Stimulated activated CD8-positive, alpha-beta memory T cell treated with anti-CD3 and anti-CD28 coated beads, Interleukin-7, amount 100 ng/mL, for 24 hours (primary cell): ENCODE measurements at places on chromosomes 3 and 15.

GRCh38 chr3:49025793-49026520 lies 3.2 kb downstream of the IMPDH2 start:
- DNase-seq, result no peak

- no peak for DNase-seq
Observed at GRCh38 chr3:155760653-155761052, 15.8 kb upstream of the PLCH1 start.

DNA sequence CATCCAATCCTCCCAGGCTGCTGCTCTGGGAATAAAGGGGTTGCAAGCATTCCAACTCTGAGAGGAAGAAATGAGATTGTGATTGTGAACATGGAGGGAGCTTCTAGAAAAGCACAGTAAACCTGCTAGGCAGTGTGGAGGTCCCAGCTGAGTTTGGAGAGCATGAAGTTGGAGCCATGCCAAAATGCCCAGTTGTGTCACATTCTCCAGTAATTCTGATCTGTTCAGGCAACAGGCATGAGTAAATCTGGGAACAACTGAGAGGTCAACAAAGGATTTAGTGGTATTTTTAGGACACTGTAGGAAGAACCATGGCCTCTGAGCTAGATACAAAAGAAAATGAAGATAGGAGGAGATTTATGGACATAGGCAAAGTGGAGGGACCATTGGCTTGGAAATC lies 74.7 kb downstream of the CYP19A1 start:
- DNase-seq, result no peak

GRCh38 chr3:25775936-25776335 lies 7.3 kb downstream of the NGLY1 start:
- no peak for DNase-seq

DNA sequence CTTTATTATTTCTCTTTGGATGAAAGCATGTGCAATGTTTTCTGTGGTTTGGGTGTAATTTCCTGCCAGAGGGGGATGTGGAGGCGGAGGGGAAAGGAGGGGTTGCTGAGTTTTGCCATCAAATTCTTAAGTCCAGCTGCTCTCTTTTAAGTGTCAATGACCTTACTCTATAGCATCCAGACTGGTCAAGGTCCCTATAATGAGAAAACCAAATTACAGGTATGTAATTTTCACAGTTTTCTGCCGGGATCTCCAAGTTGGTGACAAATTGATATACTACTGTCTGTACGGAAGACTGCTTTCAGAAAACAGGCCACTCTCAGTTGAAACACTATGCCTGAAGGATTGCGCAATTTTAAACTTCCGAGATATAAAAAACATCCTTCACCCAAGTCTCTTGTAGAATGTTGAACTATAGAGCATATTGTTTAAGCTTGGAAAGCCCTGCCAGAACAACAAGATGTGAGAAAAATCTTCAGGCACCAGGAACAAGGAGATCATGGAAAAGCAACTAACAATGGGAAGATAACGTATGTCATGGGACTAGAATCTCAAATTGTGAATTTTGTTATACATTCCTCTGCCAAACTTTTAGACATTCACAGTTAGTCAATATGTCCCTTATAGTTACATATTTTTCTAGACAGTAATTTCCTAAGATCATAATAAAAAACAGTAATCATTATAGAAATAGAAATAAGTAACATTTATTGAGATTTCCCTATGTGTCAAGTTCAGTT lies 300.7 kb upstream of the SATB1 start:
- no peak for DNase-seq

- DNase-seq, result no peak
Observed at GRCh38 chr3:52140000-52140399, 14.2 kb downstream of the POC1A start.

DNA sequence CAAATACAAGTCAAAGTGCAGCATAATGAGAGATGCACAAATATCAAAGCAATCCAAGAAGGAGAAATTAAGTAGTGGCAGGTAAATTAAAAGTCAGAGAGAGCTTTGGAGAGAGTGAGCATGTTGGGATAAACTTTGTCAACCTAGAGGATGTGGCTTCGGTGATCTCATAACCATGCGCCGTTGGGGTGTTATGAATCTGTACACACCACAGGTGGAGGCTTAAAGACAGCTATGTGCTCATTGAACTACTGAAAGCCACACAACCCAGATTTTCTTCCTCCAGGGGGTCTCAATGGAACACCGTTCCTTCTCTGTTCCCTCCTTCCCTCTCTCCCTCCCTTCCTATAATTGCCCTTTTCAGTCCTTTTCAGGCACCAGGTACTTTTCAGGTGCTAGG lies 52.0 kb downstream of the SUCNR1 start:
- DNase-seq, result no peak

DNA sequence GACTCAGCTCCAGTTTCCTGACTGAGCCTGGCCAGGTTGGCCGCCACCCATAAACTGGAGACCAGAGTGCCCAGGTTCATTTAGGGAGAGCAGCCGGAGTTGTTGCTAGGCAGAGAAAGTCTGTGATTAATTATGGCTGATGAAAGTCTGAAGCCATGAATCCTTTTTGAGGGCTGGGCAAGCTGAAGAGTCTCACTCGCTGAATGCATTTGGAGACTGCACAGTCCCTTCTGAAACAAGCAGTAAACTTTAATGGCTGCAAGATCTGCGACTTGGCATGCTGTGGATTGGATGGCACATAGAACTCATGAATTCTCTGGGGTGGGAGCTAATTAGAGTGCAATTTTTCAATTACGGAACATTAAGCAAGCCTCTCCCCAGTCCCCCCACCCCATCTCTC lies 282.1 kb downstream of the RPLP1 start:
- DNase-seq, result no peak

- DNase-seq, result no peak
Observed at GRCh38 chr3:111531446-111531845, 10.6 kb upstream of the CD96 start.

GRCh38 chr3:117450026-117450425 lies 740.4 kb downstream of the TUSC7 start:
- DNase-seq, result no peak

GRCh38 chr3:5219216-5219615 lies 31.7 kb downstream of the EDEM1 start:
- no peak for DNase-seq

GRCh38 chr15:59537403-59537802 lies 74.2 kb upstream of the GCNT3 start:
- no peak for DNase-seq

- DNase-seq, result peak; percentile 12
Observed at GRCh38 chr3:48739955-48740823, 23.2 kb upstream of the IP6K2 start.

GRCh38 chr3:117439812-117440211 lies 730.2 kb downstream of the TUSC7 start:
- no peak for DNase-seq

- no peak for DNase-seq
Observed at GRCh38 chr15:73924171-73924921, 1.9 kb upstream of the LOXL1 start.

GRCh38 chr3:105907777-105908176 lies 39.0 kb upstream of the CBLB start:
- no peak for DNase-seq

DNA sequence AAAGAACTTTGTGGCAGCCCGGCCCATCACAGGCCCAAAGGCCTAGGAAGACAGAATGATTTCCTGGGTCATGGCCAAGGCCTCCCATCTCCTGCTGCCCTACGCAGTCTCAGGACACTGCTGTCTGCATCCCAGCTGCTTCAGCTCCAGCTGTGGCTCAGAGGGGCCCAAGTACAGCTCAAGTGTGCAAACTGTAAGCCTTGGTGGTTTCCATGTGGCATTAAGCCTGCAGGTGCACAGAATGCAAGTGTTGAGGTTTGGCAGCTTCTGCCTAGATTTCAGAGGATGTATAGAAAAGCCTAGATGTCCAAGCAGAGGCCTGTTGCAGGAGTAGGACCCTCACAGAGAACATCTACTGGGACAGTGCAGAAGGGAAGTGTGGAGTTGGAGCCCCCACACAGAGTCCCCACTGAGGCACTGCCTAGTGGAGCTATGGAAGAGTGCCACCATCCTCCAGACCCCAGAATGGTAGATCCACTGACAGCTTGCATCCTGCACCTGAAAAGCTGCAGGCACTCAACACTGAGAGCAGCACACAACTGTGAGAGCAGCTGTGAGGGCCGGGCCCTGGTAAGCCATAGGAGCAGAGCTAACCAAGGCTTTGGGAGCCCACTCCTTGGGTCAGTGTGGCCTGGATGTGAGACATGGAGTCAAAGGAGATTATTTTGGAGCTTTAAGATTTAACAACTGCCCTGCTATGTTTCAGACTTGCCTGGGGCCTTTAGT lies 208.2 kb upstream of the CMC1 start:
- DNase-seq, result no peak

- DNase-seq, result no peak
Observed at GRCh38 chr3:142963234-142963515, 299 bp downstream of the PAQR9 start.

- DNase-seq, result no peak
Observed at GRCh38 chr15:85401108-85401774, 20.8 kb downstream of the AKAP13 start.

DNA sequence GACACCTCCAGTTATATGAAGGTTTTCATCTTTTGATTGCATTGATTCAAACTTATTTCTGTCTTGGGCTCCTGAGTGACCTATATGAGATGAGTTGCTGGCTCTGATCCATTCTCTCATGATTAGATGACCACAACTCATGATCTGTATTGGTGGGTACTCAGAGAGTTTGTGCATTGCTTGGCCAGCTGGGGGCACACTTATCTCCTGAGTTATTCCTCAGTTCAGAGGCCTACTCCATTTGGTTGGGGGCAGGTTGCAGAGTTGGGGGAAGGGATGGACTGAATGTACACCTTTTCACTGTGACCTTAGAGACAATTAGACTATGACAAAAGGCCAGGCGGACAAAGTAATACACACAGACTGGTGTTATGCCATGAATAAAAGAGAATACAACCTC lies 166.2 kb upstream of the SEMA6D start:
- no peak for DNase-seq

GRCh38 chr3:57696801-57697321 lies 4.0 kb upstream of the DENND6A start:
- no peak for DNase-seq

GRCh38 chr3:102450976-102451375 lies 16.2 kb downstream of the ZPLD1 start:
- DNase-seq, result no peak

DNA sequence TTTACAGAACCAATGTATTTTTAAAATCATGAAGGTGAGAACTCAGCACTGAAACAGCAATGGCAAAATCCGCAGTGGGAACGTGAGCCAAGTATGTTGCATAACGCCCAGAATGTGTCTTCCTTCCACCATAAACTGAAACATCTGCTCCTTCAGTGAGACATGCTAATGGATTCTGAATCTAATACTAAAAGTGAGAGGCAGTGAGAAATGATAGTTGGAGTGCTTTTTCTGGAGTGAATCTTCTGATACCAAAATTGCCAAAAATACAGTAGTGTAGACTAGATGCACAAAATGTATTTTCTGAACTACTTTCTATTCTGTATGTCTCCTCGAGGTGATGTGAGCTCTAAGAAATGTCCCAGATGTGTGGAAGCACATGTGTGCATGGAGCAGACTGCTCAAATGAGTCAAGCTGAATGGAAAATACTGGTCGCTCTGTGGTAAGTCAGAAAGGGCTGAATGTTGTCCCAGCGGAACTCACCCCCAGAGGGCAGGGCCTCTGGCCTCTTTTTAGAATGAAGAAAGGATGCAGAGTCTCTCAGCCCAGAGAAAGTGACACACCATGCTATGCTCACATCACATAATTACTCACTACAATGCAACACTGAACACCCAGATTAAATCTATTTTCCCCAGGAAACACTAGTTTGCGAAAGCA lies 73.0 kb downstream of the ATP10A start:
- peak; percentile 9 for DNase-seq

GRCh38 chr3:127418560-127419147 lies 130.8 kb upstream of the PRR20G start:
- no peak for DNase-seq

DNA sequence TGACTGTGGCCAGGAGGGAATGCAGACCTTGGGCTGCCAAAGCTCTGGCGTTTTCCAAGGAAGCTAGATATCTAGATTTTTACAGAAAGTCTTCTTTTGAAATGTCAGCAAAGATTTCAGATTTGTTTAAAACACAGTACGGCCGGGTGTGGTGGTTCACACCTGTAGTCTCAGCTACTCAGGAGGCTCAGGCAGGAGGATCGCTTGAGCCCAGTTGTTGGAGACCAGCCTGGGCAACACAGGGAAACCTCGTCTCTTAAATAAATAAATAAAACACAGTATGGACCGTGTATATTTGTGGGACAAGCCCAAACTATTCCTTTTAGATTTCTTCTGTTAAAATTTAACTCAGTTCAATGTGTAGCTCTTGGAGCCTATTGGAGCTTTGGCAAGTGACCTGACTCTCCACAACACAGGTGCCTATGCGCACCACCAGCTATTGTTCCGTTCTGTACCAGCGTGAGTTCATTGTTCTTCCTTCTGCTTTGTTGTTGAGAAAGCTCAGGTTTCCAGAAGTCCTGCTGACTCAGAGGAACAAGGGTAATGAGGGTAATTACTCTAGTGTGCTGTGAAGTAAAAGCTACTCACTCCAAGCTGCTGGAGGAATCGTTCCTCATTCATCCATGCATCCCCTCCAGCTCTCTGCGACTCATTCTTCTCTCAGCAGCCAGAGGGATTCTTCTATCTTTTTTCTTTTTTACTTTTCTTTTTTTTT lies 73.1 kb upstream of the SLC6A6 start:
- no peak for DNase-seq

DNA sequence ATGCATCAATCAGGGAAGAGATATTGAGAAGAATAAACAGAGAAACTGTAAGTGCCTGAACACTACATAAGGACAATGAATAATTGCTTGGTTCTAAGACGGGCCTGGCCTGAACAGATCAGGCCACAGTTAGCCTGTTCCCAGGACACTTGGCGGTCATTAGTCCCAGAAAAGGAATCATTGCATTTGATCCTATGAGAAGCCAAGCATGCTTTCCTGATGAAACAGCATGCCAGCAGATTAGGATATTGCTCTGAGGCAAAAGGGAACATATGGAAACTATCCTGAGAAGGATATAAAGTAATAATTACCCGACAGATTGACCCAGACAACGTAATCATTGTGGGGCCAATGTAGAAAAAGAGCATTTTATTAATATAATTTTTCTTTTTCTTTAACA lies 51.9 kb downstream of the STRIT1 start:
- DNase-seq, result no peak

- no peak for DNase-seq
Observed at GRCh38 chr3:124939661-124940060, 5.1 kb upstream of the MUC13 start.

- no peak for DNase-seq
Observed at GRCh38 chr15:49712162-49712561, 91.3 kb downstream of the DTWD1 start.

DNA sequence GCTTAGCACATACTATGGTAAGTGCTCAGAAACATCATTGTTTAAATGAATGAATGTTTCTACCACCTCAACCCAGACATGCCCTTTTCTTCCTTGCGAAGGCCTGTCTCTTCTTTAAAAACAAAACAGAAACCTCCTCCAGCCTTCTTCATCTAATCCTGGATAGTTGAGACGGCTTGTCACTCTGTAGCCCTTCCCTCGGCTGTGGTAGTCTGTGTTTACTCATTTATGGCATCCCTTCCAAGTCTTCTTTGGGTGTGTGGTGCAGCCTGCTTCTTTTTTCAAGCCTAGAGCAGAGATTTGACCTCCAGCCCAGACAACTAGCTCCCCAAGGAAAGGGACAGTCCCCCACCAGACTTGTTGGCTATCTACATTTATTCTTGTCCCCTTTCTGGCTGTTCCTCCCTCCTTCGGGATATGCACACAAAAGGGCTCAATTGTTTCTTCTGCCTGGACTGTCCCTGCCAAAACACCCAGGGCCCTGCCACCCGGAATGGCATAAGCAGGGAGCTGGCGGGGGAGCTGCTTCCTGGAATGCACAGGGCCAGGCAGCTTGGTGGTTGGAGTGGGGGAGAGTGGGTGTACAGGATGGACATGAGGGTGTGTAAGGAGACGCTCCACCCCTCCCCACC lies 67.8 kb downstream of the ITGA11 start:
- DNase-seq, result no peak
